ENCODE measurements at places on chromosomes 3 and 15. TPM values are rescaled to one million over a fixed set of nuclear protein-coding genes. Genes with fewer than 3 reads are reported as not detected.

PCOLCE2 gene
- total RNA-seq, result 3.8 TPM

DNA sequence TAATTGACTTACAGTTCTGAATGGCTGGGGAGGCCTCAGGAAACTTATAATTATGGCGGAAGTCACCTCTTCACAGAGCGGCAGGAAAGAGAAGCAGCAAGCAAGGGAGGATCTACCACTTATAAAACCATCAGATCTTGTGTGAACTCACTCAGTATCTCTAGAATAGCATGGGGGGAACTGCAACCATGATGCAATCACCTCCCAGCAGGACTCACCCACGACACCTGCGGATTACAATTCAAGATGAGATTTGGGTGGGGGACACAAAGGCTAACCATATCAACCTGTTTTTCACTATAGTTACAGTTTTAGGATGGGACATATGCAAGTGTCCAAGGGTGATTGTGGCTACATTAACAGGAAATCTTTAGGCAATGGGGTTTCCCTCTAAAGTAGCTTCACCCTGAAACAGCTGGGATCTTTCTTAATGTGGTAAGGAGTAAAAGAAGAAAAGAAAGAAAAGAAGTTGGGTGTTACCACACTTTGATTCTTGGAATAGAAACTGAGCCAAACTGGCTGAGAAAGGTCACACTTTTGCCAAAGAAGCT, 453.8 kb downstream of the OTOL1 start:
- peaks cover 1% of the 10 kb centered on the region for H3K36me3 ChIP-seq
- H3K27ac ChIP-seq, result no peak overlapping the region
- DNase-seq, result no peak
- no peaks in the 10 kb centered on the region for H3K27me3 ChIP-seq
- no peaks in the 10 kb centered on the region for H3K4me1 ChIP-seq

GRCh38 chr3:139491027-139491700, 14.8 kb upstream of the RBP2 start:
- no peak overlapping the region for H3K27ac ChIP-seq
- H3K4me1 ChIP-seq, result no peaks in the 10 kb centered on the region
- peaks cover under 1% of the 10 kb centered on the region for H3K36me3 ChIP-seq
- DNase-seq, result no peak

DNA sequence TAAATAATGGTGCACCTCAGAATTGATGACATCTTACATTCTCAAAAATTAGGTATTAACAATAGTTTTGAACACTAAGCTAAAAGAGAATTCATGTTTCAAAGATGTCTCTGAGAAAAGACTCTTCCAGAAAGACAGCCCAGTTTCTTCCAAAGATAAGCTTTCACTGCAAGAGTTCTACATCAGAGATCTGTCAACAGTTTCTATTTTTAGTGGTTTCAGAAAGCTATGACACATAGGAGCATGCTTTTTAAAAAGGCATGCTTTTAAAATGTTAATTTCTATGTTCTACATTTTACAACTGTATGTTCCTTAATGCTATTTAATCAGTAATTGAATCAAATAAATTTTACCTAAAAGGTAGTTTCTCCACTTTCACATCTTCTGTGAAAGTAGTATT, 88.2 kb downstream of the PLOD2 start:
- no peak overlapping the region for H3K4me3 ChIP-seq
- peaks cover 42% of the 10 kb centered on the region for H3K36me3 ChIP-seq
- DNase-seq, result no peak
- H3K27ac ChIP-seq, result no peak overlapping the region
- no peaks in the 10 kb centered on the region for H3K27me3 ChIP-seq

DNA sequence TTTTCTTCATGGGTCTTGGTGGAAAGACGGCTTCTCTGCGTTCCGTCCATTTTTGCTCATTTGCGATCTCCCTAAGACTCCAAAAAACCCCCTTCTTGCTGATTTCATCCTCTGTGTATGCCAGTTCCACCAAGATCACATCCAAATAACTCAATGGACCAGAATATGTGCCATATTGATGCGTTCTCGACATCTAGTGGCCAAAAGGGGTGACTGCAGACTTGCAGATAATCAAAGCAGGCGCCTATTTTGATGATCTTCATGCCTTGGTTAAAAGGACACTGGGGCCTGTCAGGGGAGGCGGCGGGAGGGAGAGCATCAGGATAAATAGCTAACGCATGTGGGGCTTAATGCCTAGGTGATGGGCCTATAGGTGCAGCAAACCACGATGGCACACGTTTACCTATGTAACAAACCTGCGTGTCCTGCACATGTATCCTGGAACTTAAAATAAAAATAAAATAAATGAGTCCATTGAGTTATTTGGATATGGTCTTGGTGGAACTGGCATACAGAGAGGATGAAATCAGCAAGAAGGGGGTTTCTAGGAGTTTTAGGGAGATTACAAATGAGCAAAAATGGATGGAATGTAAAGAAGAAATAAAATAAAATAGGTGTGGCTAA, 104.2 kb upstream of the RAD18 start:
- no peak overlapping the region for H3K4me3 ChIP-seq
- H3K27me3 ChIP-seq, result peaks cover 6% of the 10 kb centered on the region
- peaks cover 6% of the 10 kb centered on the region for H3K4me1 ChIP-seq
- no peak overlapping the region for H3K27ac ChIP-seq
- no peak for DNase-seq
- no peaks in the 10 kb centered on the region for H3K36me3 ChIP-seq

- no peak overlapping the region for H3K4me3 ChIP-seq
- no peaks in the 10 kb centered on the region for H3K27me3 ChIP-seq
- no peaks in the 10 kb centered on the region for H3K4me1 ChIP-seq
- DNase-seq, result no peak
- H3K36me3 ChIP-seq, result no peaks in the 10 kb centered on the region
Observed at GRCh38 chr3:181470349-181470748, 241.4 kb upstream of the SOX2 start.
